AG09319 (cell line): ENCODE measurements at places on chromosomes 6 and 20.

GRCh38 chr20:48689388-48689787 is 138.4 kb downstream of the PREX1 start:
- no peak for DNase-seq

GRCh38 chr6:98787961-98788360 is 46.4 kb upstream of the POU3F2 start:
- DNase-seq: no peak

DNA sequence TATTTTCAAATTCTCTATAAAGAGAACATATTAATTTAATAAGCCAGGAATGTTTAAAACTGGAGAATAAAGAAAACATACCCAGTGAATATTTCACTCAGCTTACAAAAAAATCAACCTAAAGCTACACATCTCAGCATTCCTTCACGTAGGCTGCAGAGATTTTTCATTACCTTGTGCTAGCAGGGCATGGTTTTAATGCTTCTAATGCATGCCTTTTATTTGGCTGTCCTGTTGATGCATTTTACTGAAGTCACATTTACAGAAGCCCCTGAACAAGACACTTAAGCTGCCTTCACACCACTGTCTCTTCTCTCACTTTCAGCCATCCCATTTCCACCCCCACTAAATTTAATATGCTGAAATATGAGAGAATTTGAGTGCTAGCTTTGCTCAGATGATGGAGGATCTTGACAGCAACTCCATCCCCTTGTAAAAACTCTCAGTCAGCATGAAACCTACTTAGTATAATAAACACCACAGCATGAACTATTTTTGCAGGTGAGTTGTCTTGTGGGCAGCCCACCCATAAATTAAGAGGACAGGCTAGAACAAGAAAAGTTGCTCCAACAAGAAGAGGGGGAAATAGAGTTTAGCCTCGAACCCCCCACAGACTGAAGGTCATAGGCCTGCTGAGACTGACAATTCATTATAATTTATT is 159.4 kb downstream of the SIM1 start:
- DNase-seq: no peak

- no peak for DNase-seq
Measured at GRCh38 chr6:41712651-41713103, 22.7 kb downstream of the TFEB start.

GRCh38 chr20:826695-827323 is 6.7 kb upstream of the FAM110A start:
- DNase-seq: no peak
